ENCODE measurements at places on chromosomes 7 and 10. TPM values are rescaled to one million over a fixed set of nuclear protein-coding genes. Genes with fewer than 3 reads are reported as not detected.
A peak's percentile ranks its signal among the peaks of the same experiment; 100 is the strongest.

Gene ELN
- 69.1 TPM for total RNA-seq

Gene ZP3
- total RNA-seq: 3.5 TPM

Gene ZNF438
- total RNA-seq: 5.0 TPM

Gene CRYGN
- 0.59 TPM for total RNA-seq

Gene CDCA7L
- total RNA-seq: 35.1 TPM

Gene MOGAT3
- not detected for total RNA-seq

Gene UNCX
- total RNA-seq: not detected

Gene PIK3CG
- not detected for total RNA-seq

DNA sequence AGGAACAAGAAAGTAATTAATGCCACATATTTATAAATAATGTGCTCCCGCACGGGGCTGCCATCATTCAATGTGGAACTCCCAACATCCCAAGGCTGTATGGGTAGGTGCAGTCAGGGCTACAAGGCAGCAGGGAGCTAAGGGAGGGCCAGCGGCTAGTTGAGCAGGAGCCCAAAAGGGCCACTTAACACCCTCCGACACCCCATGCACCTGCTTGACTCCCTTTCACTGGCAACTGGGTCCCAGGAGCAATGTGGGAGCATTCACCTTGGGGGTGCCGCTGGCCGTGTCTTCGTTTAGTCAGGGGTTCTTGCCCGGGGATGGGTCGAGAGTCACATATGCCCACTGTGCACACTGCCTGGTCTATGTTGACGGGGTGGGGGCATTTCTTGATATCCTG, 27.9 kb downstream of the SCART1 start:
- DNase-seq: peak; percentile 71

GRCh38 chr7:68247126-68247525, 1250.5 kb downstream of the TYW1 start:
- no peak for DNase-seq

DNA sequence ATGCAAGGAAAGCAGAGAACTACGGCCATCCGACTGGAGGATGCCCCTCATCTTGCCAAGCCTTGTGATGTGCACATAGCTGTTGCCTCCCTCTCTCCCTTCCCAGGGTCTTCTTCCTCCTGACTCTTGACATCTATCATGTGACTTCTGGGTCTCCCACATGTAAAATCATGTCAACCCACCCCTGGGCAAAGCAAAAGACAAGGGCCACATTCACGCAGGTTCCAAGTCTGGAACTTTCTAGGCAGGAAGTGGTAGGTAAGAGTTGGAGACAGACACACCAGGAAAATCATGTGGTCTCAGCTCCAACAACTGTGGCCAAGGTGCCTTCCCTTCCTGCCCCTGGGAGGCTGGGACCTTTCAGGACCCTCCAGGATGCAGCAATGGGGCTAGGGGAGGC, 187.3 kb downstream of the CXCL12 start:
- no peak for DNase-seq

DNA sequence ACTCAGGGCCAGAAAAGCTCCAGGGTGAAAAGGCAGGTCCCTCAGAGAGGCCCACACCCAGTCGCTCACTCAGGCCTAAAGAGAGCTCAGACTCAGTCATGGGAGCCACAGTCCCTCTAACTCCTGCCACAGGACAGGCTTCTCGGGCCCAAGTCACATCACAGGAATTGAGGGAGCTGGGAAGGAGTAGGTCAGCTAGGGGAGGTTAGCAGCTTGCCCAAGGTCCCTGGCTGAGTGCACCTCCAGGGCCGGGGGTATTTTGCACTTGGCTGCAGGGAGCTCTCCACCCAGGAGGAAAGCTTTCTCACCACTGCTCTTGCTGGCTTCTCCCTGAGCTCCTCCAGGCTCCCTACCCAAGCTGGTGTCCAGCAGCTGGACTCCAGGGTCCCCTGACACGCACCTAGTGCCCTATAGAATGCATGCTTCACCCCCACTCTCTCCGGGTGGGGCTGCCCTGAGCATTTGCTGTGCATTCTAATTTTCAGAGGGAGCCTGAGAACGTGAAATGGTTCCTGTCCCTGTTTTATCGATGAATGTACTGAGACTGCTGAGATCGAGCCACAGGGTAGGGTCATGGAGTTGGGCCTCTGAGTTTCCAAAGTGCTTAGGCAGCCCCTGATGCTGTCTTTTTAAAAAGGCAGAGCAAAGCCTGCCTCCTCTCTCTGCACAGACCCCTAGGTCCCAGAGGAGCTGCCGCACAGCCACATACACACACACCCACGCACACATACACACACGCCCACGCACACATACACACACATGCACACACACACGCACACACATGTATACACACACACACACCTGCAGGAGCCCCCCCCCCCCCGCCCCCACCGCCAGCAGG, 37.9 kb upstream of the RET start:
- peak; percentile 73 for DNase-seq

DNA sequence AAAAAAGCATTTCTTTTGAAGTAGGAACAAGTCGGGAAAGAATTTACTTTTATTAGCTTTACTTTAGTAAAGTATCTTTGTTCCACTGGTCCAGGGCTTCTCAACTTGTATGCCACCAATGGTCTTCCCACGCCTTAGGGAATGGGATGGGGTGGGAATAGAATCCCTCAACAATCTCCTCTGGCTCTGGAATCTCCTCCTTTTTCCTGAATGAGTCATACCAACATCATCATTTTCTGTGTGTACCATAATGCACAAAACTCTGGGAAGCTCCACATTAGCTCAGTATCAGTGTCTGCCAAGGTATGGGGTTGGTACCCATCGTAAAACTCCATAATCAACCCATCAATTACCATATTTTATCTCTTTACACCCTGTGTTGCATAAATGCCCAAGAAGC, 159.4 kb upstream of the BMPER start:
- DNase-seq: peak; percentile 86

GRCh38 chr7:833601-834258, 1.5 kb downstream of the SUN1 start:
- no peak for DNase-seq

DNA sequence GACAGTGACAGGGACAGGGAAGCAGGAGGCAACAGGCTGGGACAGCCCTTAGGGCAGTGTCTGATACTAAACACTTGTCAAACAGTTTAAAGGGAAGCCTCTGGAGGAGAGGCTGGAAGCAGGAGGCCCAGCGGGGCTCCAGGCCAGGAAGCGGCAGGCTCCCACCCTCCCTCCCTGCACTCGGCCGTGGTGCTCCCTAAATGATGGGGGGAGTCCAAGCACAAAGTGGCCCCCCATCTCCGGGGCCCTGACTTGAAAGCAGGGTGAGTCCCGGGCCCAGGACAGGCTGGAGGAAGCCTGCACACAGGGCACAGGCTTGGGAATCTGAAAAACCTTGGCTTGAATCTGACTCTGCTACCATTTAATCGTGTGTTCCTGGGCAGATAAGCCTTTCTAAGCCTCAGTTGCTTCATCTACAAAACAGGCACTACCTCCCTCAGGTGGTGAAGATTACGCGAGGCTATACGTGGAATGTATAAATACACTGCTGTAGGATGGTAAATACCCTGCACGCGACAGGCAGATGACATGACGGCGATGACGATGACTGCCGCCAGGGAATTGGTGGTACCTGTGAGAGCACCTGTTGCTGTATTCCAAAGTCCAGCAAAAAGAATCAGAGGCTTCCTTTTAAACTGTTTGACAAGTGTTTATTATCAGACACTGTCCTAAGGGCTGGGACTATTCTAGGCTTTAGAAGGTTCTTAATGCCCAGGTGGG, 34.1 kb downstream of the GBX1 start:
- peak; percentile 65 for DNase-seq

DNA sequence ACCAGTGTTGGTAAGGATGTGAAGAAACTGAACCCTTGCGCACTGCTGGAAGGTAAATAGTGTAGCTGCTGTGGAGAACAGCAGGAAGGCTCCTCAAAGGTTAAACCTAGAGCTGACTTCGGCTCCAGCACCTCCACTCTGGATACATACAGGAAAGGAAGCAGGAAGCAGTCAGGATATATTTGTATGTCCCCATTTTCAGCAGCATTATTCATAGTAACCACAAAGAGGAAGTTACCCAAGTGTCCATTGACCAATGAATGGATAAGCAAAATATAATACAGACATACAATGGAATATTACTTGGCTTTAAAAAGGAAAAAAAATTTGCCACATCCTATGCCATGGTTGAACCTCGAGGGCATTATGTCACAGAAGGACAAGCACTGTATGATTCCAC, 15.0 kb downstream of the RET start:
- no peak for DNase-seq

DNA sequence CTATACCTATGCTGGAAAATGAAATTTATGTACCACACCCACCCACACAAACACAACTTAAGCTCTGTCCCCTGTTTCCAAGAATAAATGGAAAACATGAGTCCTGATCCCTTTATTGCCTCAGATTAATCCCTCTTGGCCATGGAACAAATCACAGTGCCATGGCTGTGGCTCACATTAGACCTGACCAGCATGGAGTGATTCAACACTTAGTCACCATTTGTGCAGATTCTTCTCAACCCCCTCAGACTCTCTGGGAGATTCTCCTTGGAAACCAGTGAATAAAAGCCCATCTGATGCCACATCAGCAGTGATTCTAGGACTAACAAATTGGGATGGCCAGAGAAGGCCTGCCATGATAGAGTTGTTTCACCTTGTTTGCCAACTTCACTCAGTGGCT, 204.4 kb upstream of the TMEM72 start:
- DNase-seq: peak; percentile 81

GRCh38 chr7:74129887-74130286, 44.3 kb upstream of the EIF4H start:
- DNase-seq: no peak

GRCh38 chr10:1120801-1121211, 64.6 kb downstream of the WDR37 start:
- no peak for DNase-seq

GRCh38 chr10:131418681-131419080, 107.2 kb upstream of the TCERG1L start:
- DNase-seq: no peak

DNA sequence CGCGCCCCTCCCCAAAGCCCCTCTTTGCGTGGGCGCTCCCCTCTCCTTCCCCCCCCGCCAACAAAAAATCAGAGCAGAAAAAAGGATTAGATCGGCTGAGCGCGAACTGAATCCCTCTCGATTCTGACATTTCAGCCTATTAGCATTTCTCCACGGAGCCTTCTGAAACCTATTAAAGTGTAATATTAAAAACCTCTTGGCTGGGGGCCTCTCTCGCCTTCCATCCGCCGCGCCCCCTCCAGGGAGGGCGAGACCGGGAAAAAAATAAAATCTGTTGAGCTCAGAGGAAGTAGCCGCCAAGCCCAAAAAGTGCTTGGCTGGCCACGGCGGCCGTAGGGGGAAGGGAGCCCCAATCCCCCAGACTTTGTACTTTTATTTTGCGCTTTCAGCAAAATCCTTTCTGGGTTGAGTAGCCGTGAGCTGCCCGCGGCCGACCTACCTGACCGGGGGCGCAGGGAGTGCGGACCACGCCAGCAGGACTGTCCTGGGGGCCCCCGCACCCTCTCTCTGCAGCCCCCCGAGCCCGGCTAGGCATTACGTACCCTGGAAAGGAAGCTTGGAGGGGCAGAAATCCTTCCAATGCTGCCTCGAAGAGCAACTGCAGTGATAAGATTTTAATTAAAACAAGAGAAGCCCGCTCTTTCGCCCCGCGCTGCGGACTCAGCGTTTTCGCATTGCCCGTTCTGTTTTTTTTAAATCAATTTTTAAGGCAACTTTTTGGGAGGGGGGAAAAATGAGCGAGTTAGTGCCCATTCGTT, 1.3 kb upstream of the TNRC18 start:
- peak; percentile 88 for DNase-seq

DNA sequence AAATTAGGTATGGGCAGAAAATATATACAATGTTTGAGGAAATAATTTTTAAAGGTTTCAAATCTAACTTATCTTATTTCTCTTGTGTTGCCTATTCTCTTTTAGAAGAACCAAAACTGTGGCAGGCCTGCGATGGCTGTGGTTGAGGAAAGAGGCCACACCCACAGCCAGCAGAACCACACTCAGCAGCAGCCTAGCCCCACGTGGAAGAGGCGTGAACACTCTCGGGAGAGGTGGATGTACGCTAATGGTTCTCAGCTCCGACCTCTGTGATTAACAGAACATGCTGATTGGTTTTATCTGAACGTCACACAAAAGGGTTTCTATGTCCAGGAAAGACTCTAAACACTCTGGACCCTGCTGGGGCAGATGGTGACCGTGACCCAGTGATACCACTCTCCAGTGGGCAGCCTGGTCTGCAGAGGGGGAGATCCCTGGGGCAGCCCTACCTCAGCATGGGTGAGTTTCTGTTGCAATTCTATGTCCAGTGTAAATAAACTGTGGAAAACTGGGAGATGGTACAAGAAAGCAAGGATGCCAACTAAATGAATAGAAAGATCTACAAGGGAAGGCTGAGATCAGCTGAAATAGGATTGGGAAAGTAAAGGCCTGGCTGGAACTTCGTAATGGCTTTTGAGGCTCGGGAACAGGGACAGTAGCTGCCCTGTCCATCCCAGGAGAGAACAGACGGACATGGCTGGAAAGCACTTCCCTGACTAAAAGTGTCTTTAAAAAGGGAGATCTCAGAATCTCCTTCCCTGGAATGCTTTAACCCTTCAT, 26.6 kb downstream of the DIP2C start:
- peak; percentile 77 for DNase-seq

GRCh38 chr7:42671627-42672026, 240.2 kb downstream of the C7orf25 start:
- peak; percentile 25 for DNase-seq

DNA sequence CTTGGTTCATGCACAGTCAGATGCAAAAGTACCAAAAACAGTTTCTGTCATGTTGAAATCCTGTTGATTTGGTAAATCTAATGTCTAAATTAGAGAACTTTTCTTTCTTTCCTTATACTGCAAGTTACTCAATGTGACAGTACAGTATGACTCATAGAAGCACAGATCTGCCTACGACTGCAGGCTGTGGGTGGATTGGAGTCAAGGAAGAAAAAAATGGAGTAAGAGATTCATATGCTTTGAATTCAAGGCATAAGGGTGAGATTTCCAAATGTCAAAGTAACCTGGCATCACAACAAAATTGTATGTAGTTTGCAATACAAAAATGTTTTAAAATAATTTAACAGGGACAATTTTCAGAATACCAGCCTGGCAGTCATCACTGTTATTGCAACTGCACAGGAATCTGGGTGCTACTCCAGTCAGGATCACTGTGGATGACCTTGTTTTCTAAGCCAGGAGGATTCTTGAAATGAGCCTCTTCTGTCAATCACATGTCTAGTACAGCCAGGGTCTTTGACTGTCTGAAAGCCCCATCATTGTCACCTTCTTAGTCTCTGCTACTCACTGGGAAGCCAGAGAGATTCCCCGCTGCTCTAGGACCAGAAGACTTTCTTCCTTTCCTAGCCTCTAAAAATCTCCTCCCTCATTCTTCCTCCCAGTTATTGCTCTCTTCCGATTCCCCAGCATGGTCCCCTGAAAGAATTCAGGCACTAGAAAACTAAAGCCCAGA, 83.6 kb downstream of the CD36 start:
- peak; percentile 32 for DNase-seq

DNA sequence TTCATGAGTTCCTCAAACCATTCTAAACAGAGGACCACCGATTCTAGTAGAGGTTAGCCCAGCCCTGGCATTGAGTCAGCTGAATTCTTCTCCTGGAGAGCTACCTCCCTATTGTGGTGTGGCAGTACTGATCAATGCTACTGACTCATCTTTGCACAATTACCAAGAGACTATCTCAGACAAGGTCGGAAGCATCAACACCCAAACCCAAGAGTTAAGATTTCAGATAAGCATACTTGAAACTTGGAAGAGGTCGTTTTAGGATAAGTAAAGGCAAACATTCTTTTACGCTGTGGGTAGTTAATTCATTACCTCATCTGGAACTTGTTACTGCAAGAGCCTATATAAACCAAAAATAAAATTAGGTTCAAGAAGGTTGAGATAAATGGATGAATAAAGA, 154.6 kb upstream of the NRBF2 start:
- no peak for DNase-seq

GRCh38 chr10:101816913-101817336, 1.3 kb downstream of the OGA start:
- peak; percentile 72 for DNase-seq
